Activated T-helper 1 cell treated with anti-CD3 and anti-CD28 coated beads, Interleukin-12 subunit alpha, Interleukin-12 subunit beta, Interleukin-2, Interleukin-4 antibody, amounts not matched to agents 30 ng/mL and 10 ng/mL and 1 ng/mL, durations not matched to agents 14 hours and 24 hours and 36 hours (primary cell): ENCODE measurements at places on chromosomes 16 and 17. TPM values are rescaled to one million over a fixed set of nuclear protein-coding genes. Genes with fewer than 3 reads are reported as not detected.

- no peaks in the 10 kb centered on the region for H3K36me3 ChIP-seq
- peaks cover 9% of the 10 kb centered on the region for H3K4me1 ChIP-seq
- H3K27ac ChIP-seq: no peak overlapping the region
- DNase-seq: no peak
- H3K4me3 ChIP-seq: no peak overlapping the region
Measured at GRCh38 chr17:64412944-64413381, 22.3 kb upstream of the PECAM1 start.

GRCh38 chr17:62653826-62654761 is 26.6 kb downstream of the MRC2 start:
- peaks cover 76% of the 10 kb centered on the region for H3K27me3 ChIP-seq
- no peak for DNase-seq
- H3K27ac ChIP-seq: no peak overlapping the region

GRCh38 chr17:10264051-10264450 is 65.6 kb upstream of the GAS7 start:
- no peaks in the 10 kb centered on the region for H3K36me3 ChIP-seq

GRCh38 chr17:65433157-65433556 is 128.3 kb downstream of the AXIN2 start:
- H3K4me3 ChIP-seq: no peak overlapping the region
- DNase-seq: no peak
- H3K4me1 ChIP-seq: no peaks in the 10 kb centered on the region
- H3K27ac ChIP-seq: no peak overlapping the region
- H3K27me3 ChIP-seq: peaks cover 3% of the 10 kb centered on the region

DNA sequence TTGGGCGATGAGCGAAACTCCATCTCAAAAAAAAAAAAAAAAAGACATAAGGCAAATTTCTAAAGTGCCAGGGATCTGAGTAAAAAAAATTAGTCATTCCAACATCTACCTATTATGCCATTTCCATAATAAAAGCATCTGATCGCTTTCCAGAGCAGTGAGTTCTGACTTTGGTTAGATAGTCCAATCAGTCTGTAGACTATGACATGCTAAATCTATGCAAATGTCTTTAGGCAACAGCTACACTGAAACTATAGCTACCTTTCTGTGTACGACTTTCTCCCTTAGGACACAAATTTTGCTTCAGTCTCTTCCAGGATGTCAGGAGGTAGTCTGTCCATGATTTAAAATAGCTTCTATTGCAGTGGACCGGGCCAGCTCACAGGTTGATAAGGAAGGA is 58.9 kb upstream of the ARHGAP44 start:
- H3K36me3 ChIP-seq: no peaks in the 10 kb centered on the region
- no peak for DNase-seq
- no peak overlapping the region for H3K27ac ChIP-seq
- no peak overlapping the region for H3K4me3 ChIP-seq

DNA sequence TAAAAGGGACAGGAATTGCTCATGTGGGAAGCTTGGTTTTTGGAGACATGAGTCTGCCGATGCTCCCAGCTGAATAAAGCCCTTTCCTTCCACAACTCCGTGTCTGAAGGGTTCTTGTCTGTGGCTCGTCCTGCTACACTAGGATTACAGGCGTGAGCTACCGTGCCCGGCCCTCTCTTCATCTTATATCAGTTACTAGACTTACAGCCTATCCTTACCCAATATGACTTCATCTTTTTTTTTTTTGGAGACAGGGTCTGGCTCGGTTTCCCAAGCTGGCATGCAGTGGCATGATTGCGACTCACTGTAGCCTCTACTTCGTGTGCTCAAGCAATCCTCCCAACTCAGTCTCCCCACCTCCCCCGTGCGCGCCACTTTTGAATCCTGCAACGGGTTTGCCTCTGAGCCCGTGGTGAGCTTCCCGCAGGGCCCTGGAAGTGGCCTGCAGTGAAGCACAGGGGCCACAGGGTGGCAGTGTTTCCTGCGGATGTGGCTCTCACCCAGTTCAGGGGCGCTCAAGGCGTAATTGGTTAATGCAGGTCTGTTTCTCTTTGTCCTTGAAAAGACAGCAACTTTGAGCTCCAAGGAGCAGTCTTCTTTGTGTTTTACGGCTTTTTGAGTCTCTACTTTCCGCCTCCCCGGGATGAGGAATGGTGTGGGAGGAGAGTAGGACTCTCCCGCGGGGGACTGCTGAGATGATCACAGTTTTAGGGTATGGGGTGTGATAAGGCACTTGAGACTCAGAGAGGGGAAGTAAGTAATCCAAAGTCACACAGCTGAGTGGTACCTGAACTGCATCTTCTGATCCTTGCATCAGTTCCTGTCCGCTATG is 22.7 kb upstream of the GPRC5B start:
- H3K4me1 ChIP-seq: peaks cover 13% of the 10 kb centered on the region
- H3K4me3 ChIP-seq: peak overlapping the region; percentile 39
- no peaks in the 10 kb centered on the region for H3K36me3 ChIP-seq

GRCh38 chr17:17975436-17975835 is 2.8 kb downstream of the DRC3 start:
- H3K27ac ChIP-seq: no peak overlapping the region
- no peak for DNase-seq
- H3K4me3 ChIP-seq: no peak overlapping the region
- H3K36me3 ChIP-seq: no peaks in the 10 kb centered on the region
- H3K4me1 ChIP-seq: peaks cover 26% of the 10 kb centered on the region

KRT33A gene
- total RNA-seq: not detected in 2 replicates

CD300H gene
- not detected in 2 replicates for total RNA-seq

ZG16 gene
- total RNA-seq: not detected in 2 replicates

CEP295NL gene
- not detected in 2 replicates for total RNA-seq
